ENCODE measurements at places on chromosomes 4 and X. TPM values are rescaled to one million over a fixed set of nuclear protein-coding genes. Genes with fewer than 3 reads are reported as not detected.

GRCh38 chr4:78634011-78634664, 82.6 kb downstream of the ANXA3 start:
- DNase-seq, result no peak
- no peak overlapping the region for H3K4me3 ChIP-seq
- H3K36me3 ChIP-seq, result no peaks in the 10 kb centered on the region
- peaks cover 15% of the 10 kb centered on the region for H3K4me1 ChIP-seq
- no peaks in the 10 kb centered on the region for H3K27me3 ChIP-seq

SLC25A53 gene
- 6.8 TPM for total RNA-seq

CLDN34 gene
- total RNA-seq, result not detected

GRCh38 chr4:52892880-52893279, 30.8 kb downstream of the RASL11B start:
- no peaks in the 10 kb centered on the region for H3K27me3 ChIP-seq
- no peak for DNase-seq
- H3K36me3 ChIP-seq, result no peaks in the 10 kb centered on the region
- H3K4me3 ChIP-seq, result no peak overlapping the region

GRCh38 chrX:21735038-21735767, 22.7 kb downstream of the SMPX start:
- H3K27ac ChIP-seq, result peak overlapping the region; percentile 45
- no peak overlapping the region for H3K4me3 ChIP-seq
- H3K36me3 ChIP-seq, result no peaks in the 10 kb centered on the region

EPHA5 gene
- total RNA-seq, result 0.63 TPM

- H3K27me3 ChIP-seq, result no peaks in the 10 kb centered on the region
- H3K4me3 ChIP-seq, result no peak overlapping the region
These were observed 48.2 kb downstream of the SPCS3 start for GRCh38 chr4:176367771-176368465.

DNA sequence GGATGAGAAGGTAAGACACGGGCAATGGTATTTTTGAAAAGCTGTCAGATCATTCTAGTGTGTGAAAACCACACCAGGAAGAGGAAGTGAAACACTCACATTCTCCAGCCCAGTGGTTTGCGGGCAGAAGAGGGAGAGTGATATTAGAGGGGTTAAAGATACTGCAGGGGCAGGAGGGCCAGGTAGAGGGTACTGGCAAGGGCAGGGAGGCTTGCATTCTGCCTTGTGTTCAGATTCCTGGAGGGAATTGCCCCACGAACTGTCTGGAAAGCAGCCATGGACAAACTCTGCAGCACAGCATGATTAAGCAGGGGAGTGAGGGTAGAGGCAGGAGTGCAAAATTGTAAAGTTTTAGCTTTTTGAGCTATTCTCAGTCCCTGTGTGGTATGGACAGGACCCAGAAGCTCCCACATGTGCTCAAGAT, 30.9 kb downstream of the NIPAL1 start:
- H3K27me3 ChIP-seq, result no peaks in the 10 kb centered on the region
- H3K4me1 ChIP-seq, result peaks cover 11% of the 10 kb centered on the region
- no peak overlapping the region for H3K4me3 ChIP-seq
- no peak for DNase-seq

HCFC1 gene
- total RNA-seq, result 11.6 TPM

DNA sequence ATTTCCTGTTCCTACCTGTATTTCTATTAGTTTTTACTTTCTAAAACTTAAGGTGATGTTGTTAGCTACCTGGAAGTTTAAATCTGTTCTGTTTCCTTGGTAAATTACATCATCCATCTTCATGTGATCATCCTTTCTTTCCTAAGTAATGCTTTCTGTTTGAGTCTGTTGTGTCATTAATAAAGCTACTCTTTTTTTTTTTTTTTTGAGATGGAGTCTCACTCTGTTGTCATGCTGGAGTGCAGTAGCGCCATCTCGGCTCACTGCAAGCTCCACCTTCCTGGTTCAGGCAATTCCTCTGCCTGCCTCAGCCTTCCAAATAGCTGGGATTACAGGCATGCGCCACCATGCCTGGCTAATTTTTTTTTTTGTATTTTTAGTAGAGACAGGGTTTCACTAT, 73.3 kb downstream of the FIP1L1 start:
- no peak for DNase-seq
- no peaks in the 10 kb centered on the region for H3K27me3 ChIP-seq
- H3K27ac ChIP-seq, result no peak overlapping the region
- H3K4me3 ChIP-seq, result no peak overlapping the region

UBE2K gene
- total RNA-seq, result 40.4 TPM

DNA sequence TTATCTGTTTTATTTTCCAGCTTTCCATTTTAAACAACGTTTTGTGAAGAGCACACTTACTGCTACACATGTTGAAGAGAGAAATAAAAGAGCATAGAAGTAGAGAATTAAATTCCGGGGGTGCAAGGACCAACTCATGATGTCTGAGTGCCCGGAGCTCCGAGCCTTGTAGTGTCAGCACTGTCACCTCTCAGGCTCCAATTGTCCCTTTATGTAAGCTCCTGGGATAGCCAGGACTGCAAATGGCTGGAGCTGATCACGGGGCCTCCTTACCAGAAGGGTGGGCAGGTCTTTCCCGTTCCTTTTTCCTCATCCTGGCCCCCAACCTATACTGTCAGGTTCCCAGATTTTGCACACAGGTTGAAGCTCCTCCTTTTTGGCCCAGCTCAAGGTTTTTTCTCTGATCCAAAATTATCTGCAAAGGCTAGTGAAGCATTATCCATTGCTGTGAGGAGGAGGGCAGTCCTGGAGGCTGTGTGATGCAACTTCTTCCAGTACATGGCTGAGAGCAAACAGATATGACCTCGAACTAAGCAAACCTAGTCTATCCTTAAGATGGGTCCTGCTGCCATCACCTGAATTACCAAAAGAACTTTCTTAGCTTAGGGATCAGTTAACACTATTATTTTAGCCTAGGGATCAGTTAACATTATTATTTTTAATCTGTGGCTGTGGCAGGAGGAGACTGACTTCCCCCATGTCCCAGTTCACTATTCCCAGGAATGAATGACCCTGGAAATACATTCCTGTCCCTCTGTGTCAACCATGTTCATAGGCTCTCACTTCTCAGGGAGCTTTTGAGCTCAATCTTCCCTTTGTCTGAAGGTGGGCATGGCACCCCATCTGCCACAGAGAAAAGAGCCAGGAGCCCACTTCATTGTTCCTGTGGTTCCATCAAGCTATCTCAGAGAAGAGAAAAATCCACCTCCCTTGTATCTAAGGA, at the start of gene FGG:
TSS of gene FGG (minus strand) at position 185 of the 943 bp plus-strand sequence. CDS start at position 138, 47 bp downstream.
- H3K27me3 ChIP-seq, result no peaks in the 10 kb centered on the region
- H3K4me1 ChIP-seq, result peaks cover 12% of the 10 kb centered on the region
- peak; percentile 63 for DNase-seq
- no peaks in the 10 kb centered on the region for H3K36me3 ChIP-seq
- peak within 1 kb of the TSS; percentile 9 for H3K4me3 ChIP-seq

DNA sequence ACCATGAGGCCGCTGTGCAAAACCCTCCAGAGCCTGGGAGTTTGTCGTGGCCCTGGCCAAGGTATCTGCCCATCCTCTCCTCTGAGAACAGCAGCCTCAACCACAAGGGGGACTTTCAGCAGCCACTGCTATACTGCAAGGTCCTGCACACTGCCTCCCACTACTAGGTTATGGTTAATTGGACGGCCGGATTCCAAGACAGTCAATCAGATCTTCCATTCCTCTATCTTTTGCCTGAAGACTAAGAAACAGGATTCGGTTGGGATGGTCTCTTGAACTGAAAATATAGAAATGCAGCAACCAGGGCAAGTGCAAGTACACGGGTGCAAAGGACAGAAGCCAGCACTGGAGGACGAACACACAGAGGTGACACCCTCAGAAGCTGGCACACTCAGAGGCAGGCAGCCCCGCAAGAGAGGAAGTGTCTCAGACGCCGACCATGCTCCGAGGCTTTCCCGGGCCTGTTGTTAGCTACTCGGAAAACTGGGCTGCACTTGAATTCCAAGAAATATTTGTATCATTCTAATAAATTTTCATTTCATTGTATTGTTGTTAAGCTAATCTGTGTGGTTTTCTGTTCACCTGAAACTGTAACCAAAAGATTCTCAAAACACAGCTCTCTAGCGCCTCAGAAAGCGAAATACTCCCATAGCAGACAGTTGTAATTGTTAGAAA, 63.3 kb downstream of the AFAP1 start:
- peaks cover 13% of the 10 kb centered on the region for H3K4me1 ChIP-seq
- no peak overlapping the region for H3K4me3 ChIP-seq
- H3K27me3 ChIP-seq, result no peaks in the 10 kb centered on the region
- H3K36me3 ChIP-seq, result no peaks in the 10 kb centered on the region

- no peak overlapping the region for H3K27ac ChIP-seq
- DNase-seq, result no peak
- no peaks in the 10 kb centered on the region for H3K4me1 ChIP-seq
- no peak overlapping the region for H3K4me3 ChIP-seq
These were observed 1482.6 kb downstream of the FAM133A start for GRCh38 chrX:95156566-95156965.

- no peak for DNase-seq
- no peaks in the 10 kb centered on the region for H3K36me3 ChIP-seq
- H3K4me3 ChIP-seq, result no peak overlapping the region
- H3K4me1 ChIP-seq, result peaks cover 31% of the 10 kb centered on the region
- no peak overlapping the region for H3K27ac ChIP-seq
These were observed 4.6 kb downstream of the RASL11B start for GRCh38 chr4:52866734-52867133.

DNA sequence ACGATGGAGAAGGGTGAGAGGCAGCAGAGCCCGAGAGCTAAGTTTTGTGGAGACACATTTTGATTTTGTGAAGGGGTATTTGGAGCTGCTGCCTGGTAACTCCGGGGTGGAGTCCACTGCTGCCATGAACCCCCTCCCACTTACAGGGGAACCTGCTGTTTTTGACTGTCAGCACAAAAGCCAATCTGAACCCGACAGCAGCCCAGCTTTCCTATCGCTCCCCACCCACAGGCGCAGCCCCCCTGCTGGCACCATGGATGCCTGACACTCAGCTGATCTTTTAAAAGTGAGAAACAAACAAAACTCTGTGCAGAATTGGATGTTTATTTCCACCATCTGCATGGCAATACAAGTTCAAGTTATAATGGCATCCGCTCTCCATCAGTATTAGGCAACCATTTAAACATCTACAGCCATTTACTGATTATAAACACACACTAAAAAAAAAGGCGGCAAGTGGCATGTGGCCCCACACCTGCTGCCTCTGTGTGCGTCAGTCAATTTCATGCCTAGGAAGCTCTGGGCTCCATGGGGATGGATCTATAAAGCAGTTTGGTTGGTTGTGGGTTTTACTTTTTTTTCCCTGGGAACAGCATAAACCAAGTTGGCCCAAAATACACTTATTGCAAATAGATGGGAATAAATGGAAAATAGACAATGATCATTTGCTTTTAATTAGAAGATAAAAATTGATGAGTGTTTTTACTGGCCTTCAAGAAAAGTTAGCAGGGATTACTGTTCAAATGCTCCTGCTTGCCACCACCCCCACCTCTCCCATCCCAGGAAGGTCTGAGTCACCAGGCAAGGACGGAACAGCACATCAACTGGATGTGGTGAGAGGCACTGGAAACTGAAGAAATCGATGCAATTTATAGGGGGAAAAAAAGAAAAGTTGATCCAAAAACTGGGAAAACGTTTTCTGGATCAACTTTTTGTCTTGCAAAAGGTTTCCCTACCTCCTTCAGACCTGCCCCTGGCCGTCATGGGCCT, 46.0 kb downstream of the SEPSECS start:
- no peak overlapping the region for H3K4me3 ChIP-seq
- H3K27ac ChIP-seq, result no peak overlapping the region
- no peaks in the 10 kb centered on the region for H3K36me3 ChIP-seq
- no peaks in the 10 kb centered on the region for H3K27me3 ChIP-seq
- no peak for DNase-seq

DNA sequence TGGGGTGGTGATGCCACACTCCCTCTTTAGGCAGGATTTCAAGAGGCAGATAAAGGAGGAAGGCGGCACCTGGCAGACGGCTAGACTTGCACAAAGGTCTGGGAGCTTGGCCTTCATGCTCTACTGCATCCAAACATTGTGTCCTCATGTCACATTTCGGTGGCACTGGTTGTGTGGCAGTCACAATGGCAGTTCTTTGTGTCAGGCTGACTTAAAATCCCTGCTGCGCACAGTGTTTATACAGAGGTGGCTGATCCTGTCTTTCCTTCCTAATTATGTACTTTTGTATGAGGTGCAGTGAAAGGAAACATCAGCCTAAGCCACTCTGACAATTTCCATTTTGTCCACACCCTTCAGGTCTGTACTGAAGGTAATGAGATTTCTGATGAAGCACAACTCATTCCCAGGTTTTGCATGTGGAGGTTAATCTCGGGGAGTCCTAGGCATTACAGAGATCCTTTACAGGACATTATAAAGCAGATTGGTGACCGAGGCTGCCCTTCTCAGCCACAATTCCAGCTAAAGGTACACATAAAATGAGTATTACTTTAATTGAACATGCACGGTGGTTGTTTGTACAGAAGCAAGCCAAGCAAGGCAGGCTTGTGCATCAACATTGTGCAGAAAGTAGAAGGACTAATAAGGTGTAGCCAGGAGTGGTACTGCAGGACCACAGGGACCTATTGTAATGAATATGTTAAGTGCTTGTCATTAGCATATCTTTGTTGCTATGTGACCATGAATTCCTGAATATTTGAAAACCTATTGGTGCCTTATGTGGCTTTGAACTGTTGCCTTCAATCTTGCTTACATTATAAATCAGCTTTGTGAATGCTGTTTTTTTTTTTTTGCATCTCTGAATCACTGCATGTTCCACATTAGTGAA, 147.6 kb downstream of the STK32B start:
- no peak overlapping the region for H3K4me3 ChIP-seq
- DNase-seq, result no peak
- H3K27me3 ChIP-seq, result no peaks in the 10 kb centered on the region
- H3K27ac ChIP-seq, result no peak overlapping the region
- H3K4me1 ChIP-seq, result no peaks in the 10 kb centered on the region

- H3K27me3 ChIP-seq, result no peaks in the 10 kb centered on the region
- H3K4me3 ChIP-seq, result no peak overlapping the region
- H3K4me1 ChIP-seq, result no peaks in the 10 kb centered on the region
- H3K27ac ChIP-seq, result no peak overlapping the region
- no peak for DNase-seq
- no peaks in the 10 kb centered on the region for H3K36me3 ChIP-seq
These were observed 27.3 kb downstream of the CT45A1 start for GRCh38 chrX:135740681-135741149.

GRCh38 chrX:72095370-72095769, 36.3 kb downstream of the RTL5 start:
- no peaks in the 10 kb centered on the region for H3K4me1 ChIP-seq
- no peak for DNase-seq
- H3K4me3 ChIP-seq, result no peak overlapping the region
- no peaks in the 10 kb centered on the region for H3K36me3 ChIP-seq

- no peaks in the 10 kb centered on the region for H3K4me1 ChIP-seq
- H3K27me3 ChIP-seq, result no peaks in the 10 kb centered on the region
- H3K4me3 ChIP-seq, result no peak overlapping the region
- H3K27ac ChIP-seq, result no peak overlapping the region
- H3K36me3 ChIP-seq, result no peaks in the 10 kb centered on the region
These were observed 49.7 kb upstream of the TMEM164 start for GRCh38 chrX:109952985-109953905.

Data from hepatocyte (in vitro differentiated cells).